Occipital lobe (tissue), 3 donors: ENCODE measurements at places on chromosomes 11 and 22. TPM values are rescaled to one million over a fixed set of nuclear protein-coding genes. Genes with fewer than 3 reads are reported as not detected.

Gene CASP12
- total RNA-seq: not detected

Gene OR51B2
- total RNA-seq: 0.78 TPM

Gene LRRC32
- total RNA-seq: 1.1 TPM

Gene RASSF10
- 3.4 TPM for total RNA-seq

Gene CYP2D6
- 1.7 TPM for total RNA-seq

Gene EIF4ENIF1
- 19.8 TPM for total RNA-seq

Gene LMNTD2
- 0.16 TPM for total RNA-seq

Gene CHRNA10
- total RNA-seq: not detected
